ENCODE measurements at places on chromosomes 5 and 9. TPM values are rescaled to one million over a fixed set of nuclear protein-coding genes. Genes with fewer than 3 reads are reported as not detected.
A peak's percentile ranks its signal among the peaks of the same experiment; 100 is the strongest.

The ESM1 gene
- total RNA-seq = not detected

The LYRM7 gene
- 18.8 TPM for total RNA-seq

The S100Z gene
- 5.3 TPM for total RNA-seq

GRCh38 chr5:175778951-175779503, 92.4 kb upstream of the CPLX2 start:
- H3K4me3 ChIP-seq = no peak overlapping the region
- no peak for DNase-seq
- no peak overlapping the region for H3K27ac ChIP-seq
- H3K36me3 ChIP-seq = no peaks in the 10 kb centered on the region

DNA sequence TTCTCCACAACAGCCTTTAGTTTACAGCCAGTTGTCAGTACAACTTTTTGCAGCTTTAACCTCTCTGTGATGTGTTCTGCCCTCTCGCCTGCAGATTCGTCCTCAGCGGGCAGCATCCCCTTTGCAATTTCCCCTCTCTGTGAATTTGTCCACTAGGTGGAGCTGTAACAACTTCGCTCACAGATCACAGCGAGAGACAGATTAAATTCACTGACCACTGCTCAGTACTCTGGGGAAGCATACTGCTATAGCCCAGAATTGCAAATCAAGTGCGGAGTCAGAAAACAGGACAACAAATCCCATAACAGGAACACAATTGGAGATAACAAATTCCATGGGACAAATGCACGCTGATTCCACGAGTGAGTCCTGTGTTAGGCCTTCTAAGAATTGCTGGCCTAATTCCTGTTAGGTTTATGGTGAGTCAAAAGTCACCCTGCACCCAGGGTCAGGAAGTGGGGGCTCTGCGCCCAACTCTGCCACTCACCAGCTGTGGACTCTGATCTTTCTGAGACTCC, 2124.9 kb downstream of the MAT2B start:
- no peak for DNase-seq
- no peaks in the 10 kb centered on the region for H3K27me3 ChIP-seq
- no peak overlapping the region for H3K27ac ChIP-seq
- no peaks in the 10 kb centered on the region for H3K4me1 ChIP-seq
- H3K36me3 ChIP-seq = no peaks in the 10 kb centered on the region

DNA sequence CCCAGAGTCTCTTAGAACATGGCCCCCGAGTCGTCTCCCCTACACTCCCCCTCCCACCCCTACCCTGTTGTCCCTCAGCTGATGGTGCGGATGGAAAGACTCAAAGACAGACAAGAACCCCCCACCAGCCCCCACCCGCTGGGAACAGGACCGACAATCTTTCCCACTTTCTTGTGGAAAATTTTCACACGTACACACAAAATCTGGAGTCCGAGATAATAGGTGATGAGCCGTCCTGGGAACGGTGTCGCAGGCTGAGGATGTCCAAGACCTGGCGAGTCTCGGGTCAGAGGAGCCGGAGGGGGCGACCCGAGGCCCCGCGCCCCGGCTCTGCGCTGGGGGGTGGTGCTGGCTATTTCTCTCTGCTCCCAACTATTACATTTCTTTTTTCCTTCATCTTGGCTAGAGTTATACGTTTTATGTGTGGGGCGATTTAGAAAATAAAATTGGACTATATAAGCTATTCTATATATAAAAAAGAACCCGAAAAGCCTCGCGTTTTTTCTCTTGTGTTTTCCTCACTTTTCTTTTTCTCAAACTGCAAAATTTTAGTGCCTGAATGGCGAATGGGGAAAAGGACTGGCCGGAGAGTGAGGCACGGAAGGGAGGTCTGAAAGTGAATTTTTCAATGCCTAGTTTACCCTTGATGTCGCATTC, 188.8 kb downstream of the MEF2C start:
- no peak overlapping the region for H3K4me3 ChIP-seq
- H3K4me1 ChIP-seq = peaks cover 14% of the 10 kb centered on the region
- no peaks in the 10 kb centered on the region for H3K36me3 ChIP-seq
- H3K27me3 ChIP-seq = peaks cover 15% of the 10 kb centered on the region
- H3K27ac ChIP-seq = no peak overlapping the region
- no peak for DNase-seq

- H3K4me3 ChIP-seq = no peak overlapping the region
- no peak overlapping the region for H3K27ac ChIP-seq
- no peaks in the 10 kb centered on the region for H3K36me3 ChIP-seq
- no peak for DNase-seq
Measured at GRCh38 chr9:124593200-124593599, 86.0 kb upstream of the NR5A1 start.

DNA sequence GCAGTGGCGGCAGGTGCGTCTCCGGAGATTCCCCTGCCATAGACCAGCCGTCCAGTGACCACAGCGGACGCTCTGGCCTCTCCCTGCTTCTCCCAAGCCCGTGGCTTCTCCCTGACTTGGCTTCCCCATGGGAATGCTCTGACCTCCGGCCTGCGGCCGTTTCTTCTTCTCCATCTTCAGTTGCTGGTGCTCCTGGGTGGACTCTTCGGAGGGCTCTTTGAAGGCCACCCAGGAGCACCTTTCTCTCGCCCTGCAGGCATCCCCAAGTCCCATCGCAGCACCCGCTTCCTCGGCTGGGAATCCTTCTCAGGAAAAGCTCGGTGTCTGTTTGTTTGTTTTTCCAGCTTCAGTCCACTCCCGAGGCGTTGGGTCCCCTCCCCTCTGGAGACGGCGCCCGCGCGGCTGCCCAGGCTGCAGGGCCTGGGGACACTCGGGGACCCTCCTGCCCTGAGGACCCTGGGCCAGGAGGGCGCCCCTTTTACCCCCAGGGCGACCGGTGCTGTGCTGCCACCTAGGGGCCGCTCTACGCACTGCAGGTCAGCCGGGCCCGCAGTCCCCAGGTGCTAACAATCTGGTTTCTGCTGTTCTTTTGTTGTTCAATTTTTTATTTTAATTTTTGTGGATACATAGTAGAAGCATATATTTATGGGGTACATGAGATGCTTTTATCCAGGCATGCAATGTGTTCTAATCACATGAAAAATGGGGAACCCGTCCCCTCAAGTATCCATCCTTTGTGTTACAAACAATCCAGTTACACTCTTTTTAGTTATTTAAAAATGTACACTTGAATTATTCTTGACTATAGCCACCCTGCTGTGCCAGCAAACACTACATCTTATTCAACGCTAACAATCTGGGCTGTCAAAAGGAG, 197.9 kb upstream of the ADAMTS16 start:
- DNase-seq = no peak
- H3K27ac ChIP-seq = no peak overlapping the region
- no peak overlapping the region for H3K4me3 ChIP-seq
- H3K27me3 ChIP-seq = no peaks in the 10 kb centered on the region
- no peaks in the 10 kb centered on the region for H3K36me3 ChIP-seq

DNA sequence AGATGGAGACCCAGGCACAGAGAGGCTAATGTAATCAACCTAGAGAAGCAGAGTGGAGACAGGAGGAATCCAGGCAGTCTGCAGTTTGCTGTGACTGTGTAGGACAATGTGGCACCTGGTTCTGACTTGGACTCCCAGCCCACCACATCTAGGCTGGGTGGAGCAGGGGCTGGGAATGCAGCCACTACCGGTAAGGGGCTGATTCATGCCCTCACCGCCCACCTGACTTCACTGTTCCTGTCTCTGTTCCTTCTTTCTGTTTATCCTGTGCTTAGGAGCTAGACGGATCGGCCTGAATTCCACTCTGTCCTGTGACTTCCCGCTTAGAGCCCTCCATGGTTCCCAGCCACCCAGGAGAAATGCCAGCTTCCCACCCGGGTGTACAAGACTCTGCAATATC, 2.6 kb downstream of the PDLIM4 start:
- H3K4me3 ChIP-seq = no peak overlapping the region
- no peak overlapping the region for H3K27ac ChIP-seq
- no peaks in the 10 kb centered on the region for H3K36me3 ChIP-seq
- no peaks in the 10 kb centered on the region for H3K27me3 ChIP-seq
- no peak for DNase-seq
- H3K4me1 ChIP-seq = no peaks in the 10 kb centered on the region

DNA sequence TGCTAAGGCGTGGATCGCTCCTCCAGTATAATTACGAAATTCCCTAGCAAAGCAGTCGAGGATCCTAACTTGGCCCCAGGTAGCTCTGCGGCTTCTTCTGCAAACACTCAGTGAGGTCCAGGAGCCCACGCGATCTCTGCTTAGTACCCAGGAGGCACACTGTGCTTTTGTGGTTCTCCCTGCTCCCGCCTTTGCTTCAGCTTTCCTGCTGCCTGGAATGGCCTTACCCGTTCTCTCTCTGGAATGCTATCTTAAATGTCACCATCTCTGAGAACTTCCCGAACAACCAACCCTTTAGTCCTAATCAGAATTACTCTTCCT, 639 bp downstream of the INVS start:
- H3K36me3 ChIP-seq = peaks cover 7% of the 10 kb centered on the region
- H3K27ac ChIP-seq = peak overlapping the region; percentile 89
- H3K4me1 ChIP-seq = peaks cover 18% of the 10 kb centered on the region

DNA sequence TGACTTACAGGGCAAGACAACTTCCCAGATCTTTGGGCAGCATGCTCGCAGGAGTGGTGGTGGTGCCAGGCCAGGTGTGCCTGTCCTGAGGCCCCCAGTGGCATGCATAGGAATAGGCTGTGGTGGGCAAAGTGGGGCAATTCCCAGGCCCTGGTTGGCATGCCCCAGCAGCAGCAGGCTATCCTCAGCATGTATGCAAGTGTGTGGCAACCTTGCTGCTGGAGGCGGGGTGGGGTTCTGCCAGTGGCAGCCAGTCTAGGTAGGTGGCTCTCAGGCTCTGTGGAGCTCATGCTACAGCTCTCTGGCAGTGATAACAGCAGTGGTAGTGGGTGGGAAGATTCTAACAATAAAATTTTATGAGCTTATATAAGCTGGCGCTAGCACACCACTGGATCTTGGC, 27.7 kb upstream of the C6 start:
- H3K27ac ChIP-seq = no peak overlapping the region
- H3K4me3 ChIP-seq = no peak overlapping the region
- no peak for DNase-seq
- H3K4me1 ChIP-seq = no peaks in the 10 kb centered on the region
- H3K36me3 ChIP-seq = no peaks in the 10 kb centered on the region
